ENCODE measurements at places on chromosomes 3 and 15. TPM values are rescaled to one million over a fixed set of nuclear protein-coding genes. Genes with fewer than 3 reads are reported as not detected.

GRCh38 chr3:120550546-120550945 is 45.6 kb upstream of the NDUFB4 start:
- no peak for DNase-seq

DNA sequence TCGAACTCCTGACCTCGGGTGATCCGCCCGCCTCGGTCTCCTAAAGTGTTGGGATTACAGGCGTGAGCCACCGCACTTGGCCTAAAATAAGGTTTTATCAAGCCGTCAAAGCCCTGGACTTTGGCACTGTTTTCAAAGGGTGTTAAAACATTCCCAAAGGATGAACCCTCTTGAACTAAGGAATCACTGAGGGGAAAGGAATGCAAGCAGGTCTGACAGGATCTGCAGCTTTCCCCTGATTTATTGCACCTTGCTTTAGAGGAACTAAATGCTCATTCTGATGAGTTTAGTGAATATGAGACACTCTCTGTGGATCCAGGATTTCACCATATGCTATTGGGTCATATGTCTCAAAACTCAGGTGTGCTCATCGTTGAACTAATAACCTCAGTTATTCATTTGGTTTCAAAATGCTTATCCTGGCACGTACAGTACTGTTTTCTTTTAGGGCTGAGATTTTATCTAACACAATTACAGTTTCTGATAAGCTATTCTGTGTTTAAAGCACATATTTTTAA is 63.0 kb upstream of the TSC22D2 start:
- no peak for DNase-seq

- peak; percentile 5 for DNase-seq
Observed at GRCh38 chr15:22979238-22980188, 655 bp downstream of the CYFIP1 start.

DNA sequence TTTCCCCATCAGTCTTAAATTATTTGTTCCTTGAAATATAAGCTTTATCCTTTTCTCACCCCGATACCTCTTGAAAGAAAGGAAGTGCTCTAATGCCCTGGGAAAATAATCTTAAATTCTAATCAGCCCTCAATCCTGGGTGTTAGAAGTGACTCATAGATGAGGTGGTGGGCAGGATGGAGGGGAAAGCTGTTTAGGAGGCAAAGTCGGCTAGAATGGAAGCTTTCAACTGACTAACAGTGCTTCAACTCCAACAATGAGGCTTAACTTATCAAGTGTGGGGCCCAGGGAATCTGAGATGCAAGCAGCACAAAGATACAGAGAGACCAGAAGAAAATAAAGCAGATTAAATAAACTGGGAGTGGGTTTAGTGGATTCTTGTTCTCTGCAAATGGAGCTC is 175.8 kb downstream of the EPHB1 start:
- DNase-seq, result no peak

Gene ADIPOQ
- not detected for total RNA-seq

Gene CHRNA7
- total RNA-seq, result not detected

Gene RTP1
- not detected for total RNA-seq

All from CD4-positive, CD25-positive, alpha-beta regulatory T cell (primary cell).